ENCODE measurements at places on chromosomes 12 and 14.

GRCh38 chr14:100322138-100322957 lies 791 bp upstream of the SLC25A47 start:
- no peak for DNase-seq

DNA sequence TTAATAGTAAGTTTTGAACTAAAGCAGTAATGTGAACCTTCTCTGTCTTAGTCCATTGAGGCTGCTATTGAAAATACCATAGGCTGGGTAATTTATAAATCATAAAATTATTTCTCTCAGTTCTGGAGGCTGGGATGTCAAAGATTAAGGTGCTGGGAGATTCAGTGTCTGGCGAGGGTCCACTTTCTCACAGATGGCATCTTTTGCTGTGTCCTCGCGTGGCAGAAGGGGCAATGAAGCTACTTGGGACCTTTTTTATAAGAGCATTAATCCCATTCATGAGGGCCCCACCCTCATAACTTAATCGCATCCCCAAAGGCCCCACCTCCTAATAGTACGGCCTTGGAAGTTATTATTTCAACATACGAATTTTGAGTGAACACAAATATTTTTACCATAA lies 28.4 kb downstream of the LIN7A start:
- no peak for DNase-seq

DNA sequence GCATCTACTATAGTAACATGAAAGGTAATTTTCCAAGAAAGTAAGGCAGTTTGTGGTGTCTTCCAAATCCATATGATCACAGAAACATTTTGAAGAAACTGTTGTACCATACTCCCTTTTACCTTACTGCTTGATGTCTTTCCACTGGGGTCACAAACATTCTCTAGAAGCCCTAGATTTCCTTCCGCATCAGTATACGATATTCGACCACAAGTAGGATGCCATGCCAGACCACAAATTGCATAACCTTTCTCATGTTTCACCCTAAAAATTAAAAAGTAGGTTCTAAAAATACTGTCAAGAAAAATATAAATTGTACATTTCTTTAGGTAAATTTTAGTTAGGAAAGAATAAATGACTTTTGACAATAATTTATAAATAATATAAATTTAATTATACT lies 26.5 kb downstream of the WDHD1 start:
- DNase-seq, result no peak

GRCh38 chr14:73723797-73724661 lies 9.8 kb upstream of the PNMA1 start:
- DNase-seq, result peak; percentile 89

- no peak for DNase-seq
These were observed 265.5 kb downstream of the ZFP36L1 start for GRCh38 chr14:68527329-68527851.

DNA sequence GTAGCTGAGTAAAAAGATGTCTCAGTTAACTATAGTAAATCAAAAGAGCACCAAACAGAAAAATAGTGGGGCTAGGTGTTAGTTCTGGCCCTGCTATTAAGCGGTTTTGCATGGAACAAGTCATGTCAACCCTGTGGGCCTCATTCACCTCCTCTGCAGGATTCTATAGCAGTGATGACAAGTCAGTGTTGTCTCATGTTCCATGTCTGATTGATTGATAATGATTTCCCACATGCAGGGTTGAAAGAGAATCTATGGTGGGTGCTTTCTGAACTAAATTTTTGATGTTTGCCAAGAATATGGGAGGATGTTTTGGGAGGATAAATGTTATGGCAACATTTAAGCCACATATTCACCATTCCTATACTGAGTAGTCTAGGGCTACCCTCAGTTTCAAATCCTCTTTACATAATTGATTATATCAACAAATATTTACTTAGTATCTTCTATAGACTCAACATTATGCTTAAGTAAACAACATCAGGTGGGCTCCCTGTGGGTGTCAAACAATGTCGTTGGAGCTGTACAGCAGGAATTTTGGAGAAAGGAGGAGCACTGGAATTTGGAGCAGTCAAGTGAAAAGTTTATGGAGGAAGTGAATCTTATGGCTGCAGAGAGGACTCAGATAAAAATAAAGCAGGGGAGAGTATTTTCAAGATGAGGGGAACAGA lies 48.6 kb downstream of the IRAK3 start:
- no peak for DNase-seq

- no peak for DNase-seq
These were observed 218.0 kb downstream of the PPM1H start for GRCh38 chr12:62716866-62717525.

- peak; percentile 77 for DNase-seq
These were observed 4.9 kb upstream of the MRPL52 start for GRCh38 chr14:22824711-22825359.

DNA sequence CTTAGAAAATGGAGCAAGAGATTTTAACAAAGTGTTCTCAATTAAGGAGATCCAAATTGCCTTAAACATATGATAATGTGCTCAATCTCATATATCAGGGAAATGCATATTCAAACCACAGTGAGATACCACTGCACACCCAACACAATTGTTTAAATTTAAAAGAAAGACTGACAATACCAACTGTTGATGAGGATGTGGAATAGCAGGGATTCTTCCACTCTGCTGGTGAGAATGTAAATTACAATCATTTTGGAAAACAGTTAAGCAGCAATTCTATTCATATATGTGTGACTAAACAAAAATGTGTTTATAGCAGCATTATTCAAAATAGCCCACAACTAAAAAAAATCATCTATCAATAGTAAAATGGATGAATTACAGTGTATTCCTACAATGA lies 144.2 kb downstream of the KICS2 start:
- no peak for DNase-seq

GRCh38 chr12:89840162-89840922 lies 131.7 kb upstream of the ATP2B1 start:
- no peak for DNase-seq

DNA sequence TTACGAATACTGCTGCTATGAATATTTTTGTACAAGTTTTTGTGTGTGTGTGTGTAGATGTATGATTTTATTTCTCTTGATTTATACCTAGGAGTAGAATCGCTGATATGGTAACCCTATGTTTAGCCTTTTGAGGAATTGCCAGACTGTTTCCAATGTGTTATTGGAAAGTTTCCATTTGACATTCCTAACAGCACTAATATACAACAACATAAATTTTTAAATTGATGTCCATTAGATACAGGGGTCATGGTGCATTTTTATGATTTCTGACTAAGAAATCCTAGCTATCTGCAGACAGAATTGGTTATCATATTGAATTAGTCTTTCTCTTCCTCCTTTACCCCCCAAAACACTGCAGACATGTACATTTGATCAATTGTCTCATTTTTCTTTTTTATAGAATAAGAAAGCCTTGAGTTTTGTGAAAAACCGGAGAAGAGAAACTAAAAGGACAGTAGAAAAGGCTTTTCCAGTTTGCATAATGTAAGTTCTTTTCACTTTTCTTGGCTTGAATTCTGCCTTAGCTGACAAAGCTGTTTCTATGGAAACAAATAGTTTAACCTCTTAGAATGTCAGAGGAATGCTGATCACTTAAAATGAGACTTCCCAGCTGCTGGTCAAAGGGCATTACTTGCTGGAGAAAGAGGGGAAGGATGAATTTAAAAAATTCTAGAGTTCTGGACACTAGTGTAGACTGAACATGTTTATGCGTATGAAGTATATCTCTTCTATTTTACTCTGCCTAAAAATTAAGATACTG lies 28.2 kb downstream of the PALS1 start:
- peak; percentile 38 for DNase-seq

- no peak for DNase-seq
These were observed 15.9 kb downstream of the COL2A1 start for GRCh38 chr12:47988073-47989022.

DNA sequence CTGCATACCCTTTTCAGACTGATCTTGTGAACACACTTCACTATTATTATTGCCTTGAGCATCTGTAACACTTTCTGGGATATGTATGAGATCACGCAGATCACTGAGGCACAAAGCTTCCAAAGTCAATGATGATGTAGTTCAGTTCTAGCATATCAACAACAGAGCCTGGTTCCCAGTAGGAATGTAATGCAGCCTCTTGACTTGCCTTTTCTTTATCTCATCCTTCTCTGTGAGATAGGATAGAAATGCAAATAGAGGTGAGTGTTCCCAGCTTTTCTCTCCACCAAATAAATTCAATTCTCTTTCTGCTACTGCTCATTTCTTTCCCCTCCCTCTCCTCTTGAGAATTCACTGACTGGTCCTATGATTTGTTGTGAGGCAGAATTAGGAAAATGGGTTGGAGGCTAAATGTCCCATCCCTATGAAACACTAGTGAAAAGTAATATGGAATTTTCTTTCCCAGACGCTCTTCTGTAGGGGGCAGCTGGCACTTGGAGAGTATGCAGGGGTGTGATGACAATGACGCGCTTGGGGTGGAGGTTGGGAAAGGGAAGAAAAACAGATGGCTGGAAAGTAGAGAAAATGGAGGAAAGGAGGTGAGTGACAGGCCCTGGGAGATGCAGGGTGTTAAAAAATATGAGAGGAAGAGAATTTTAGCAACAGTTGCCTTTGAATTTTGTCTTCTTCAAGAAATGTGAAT lies 96.0 kb upstream of the TMTC1 start:
- DNase-seq, result no peak

DNA sequence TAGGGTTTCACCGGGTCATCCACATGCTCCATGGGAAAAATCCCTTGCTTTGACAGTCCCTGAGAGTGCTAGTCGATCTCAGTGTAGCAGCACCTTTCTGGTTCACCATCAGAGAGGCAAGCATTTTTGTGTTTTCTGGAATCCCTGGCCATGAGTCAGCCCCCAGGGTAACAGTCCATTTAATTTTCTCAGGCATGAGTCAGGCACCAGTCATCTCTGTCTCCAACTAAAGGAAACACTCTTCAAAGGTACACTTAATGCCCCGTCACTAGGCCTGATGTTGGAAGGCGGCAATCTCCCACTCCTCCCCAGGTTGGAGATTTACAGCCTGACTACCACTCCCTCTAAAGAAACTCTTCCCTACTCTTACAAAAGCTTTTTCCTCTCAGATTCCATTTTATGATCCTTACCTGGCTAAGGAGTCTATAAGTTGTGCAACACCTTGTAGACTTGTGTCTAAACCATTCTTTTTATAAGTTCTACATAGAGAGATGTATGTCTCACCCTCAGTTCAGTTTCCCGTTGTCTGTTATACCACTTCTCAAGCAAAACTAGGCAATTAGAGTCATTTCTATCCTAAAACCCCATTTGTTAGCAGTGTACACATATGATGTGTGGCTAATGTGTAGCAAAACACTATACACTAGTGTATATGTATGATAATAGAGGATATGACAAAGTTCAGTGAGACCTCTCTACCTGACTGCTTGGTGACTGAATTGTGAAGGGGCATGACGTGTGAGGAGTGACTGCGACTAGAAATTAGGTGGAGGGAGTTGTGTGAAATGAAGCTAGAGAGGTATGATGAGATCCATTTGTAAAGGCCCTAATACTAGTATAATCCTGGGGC lies 24.6 kb downstream of the TMEM19 start:
- DNase-seq, result peak; percentile 53
